NCI-H510A treated with DMSO at 0.1 percent for 48 hours (cell line): ENCODE measurements at places on chromosomes 7 and 10.
A peak's percentile ranks its signal among the peaks of the same experiment; 100 is the strongest.

DNA sequence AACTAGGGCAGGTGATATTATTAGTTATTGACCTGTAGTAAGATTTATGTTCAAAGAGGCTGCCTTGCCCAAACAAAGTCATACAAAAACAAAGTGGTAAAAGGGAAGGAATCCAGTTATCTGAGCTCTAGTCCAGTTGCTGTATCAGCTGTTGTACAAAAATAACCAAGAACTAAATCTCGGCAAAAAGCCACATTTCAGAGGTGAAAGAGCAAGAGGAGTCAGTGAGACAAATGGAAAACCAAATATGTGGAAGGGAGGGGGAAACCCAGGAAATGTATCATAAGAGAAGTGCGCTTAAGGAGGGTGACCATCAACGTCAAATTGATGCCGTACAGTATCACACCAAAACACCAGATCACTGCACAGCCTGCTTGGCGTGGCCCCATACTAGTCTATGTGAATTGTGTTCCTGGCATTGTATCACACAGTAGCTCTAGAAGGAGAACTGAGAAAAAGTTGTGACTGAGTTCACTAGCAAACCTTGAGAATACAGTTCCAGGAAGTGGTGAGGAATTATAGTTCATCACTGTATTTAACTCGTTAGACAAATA is 6.4 kb downstream of the AGBL3 start:
- no peak for DNase-seq

DNA sequence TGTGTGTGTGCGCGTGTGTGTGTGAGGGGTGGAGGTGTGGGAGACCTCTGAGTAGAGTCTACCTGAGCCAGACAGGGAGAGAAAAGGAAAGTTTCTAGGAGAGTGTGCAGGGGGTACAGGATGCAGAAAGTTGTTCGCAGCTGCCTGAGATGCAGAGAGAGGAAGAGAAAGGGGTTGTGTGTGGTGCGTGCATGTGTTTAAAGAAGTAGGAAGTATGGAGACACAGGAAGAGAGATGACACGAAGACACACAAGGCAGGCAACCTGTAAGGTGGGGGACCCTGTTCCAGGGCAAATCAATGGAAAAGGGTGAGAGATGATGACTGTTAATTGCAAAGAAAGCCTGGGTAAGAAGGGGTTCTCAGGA is 52.2 kb downstream of the C10orf105 start:
- DNase-seq = no peak

GRCh38 chr10:86313621-86314041 is 53.0 kb downstream of the GRID1 start:
- DNase-seq = no peak

DNA sequence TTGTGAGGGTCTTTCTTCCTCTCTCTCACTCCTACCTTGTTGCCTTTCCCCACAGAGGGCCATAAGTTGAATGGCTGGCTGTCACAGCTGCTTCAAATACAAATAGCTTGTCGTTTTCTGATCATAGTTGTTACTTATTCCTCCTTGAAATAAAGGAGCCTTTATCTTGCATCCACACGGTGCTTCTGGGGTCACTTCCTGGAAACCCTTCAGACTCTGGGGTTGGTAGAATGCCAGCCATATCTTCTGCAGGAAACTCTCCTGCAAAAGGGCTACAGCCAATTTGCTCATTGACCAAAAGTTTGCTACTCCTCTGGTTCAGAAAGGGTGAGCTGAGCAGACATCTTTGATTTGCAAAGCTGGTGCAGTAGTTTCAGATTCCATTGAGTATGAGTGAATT is 70.4 kb downstream of the FAM185A start:
- DNase-seq = no peak

- peak; percentile 71 for DNase-seq
Measured at GRCh38 chr7:158842486-158842885, 13.2 kb upstream of the ESYT2 start.

DNA sequence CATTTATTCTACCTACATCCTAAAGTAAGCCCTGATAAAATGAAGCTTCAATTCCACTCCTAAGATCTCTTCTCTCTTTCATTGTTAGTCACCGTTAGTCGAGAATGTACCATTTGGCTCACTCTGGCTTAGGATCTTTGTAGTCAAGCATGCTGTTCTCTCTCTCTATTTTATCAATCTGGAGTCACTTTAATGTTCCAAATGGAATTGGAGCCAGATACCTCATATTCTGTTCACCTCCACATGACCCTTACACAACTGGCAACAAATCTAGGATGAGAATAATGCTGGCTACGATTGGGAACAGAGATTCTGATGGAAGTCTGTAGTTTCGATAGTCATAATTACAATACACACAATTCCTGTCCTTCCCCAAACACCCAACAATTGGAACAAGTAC is 213.7 kb downstream of the TWIST1 start:
- DNase-seq = no peak

- DNase-seq = no peak
Measured at GRCh38 chr10:64394744-64395143, 873.5 kb downstream of the REEP3 start.

DNA sequence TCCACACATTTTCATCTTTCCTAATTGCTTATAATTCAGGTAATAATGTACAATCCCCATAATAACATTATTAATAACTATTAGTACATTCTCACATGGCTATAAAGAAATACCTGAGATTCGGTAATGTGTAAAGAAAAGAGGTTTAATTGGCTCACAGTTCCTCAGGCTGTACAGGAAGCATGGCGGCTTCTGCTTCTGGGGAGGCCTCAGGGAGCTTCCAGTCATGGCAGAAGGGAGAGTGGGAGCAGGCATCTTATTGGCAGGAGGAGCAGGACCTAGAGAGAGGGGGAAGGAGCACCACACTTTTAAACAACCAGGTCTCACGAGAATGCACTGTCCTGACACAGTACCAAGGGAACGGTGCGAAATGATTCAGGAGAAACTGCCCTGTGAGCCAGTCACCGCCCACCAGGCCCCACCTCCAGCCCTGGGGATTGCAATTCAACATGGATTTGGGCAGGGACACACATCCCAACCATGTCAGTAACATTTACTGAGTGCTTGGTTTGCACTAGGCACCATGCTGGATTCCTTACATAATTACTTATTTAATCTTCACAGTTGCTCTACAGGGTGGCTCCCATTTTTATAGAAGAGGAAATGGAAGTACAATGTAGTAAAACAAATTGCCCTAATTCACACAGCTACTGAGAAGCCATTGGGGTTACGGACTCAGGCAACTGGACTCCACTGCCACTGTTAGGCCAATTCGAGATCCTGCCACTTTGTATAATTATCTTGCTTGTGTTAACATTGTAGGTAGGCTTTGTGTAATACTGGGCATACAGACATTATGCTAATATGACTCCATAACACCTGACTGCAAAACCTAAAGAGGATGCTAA is 8.7 kb upstream of the ESYT2 start:
- peak; percentile 40 for DNase-seq

DNA sequence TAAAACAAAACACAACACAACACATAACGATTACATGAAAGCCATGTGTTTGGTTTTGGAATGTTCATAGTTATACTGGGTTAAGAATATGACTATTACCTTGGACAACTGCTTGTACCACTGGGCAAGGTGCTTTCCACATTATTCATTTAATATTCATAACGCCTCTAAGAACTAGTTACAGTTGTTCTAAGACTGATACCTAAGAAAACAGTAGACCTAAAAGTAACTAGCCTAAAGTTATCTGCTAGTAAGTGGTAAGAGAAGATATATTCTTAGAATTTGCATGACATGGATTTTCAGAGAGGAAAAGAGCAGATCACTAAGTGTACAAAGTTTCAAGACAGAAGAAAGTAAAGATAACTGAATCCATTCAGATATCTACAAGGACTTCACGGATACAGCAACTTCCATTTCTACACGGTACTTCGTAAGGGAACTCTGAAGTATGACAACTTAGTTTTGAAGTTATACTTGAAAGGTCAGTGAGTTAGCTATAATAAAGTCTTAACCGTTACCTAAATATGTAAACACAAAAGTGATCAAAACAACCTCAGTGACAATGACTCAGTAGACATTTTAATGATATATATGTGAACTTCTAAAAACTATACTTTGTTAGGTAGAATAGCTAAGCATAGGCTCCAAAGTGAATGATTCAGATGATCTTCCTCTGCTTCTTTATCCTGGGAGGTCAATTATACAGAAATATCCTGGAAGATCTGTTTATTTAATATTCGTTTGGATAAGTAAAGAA is 65.1 kb downstream of the MINDY3 start:
- no peak for DNase-seq

GRCh38 chr10:92740762-92741161 is 51.0 kb downstream of the HHEX start:
- no peak for DNase-seq

DNA sequence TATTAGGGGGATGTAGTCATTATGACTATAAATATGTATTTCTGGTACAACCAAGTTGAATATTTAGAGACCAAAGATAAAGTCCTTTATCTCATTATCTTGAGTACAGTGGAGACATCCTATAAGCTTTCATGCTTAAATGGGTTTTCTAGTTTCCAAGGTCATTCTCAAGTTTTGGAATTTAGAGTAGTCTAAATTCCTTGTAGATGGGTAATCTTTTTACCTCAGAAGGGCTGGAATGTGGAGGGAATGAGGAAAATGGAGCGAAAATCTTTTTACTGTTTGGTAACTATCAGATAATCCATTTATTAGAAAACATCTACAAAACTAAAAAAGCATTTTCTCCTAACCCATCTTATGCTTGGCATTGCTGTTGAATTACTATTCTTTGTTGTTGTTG is 181.3 kb downstream of the RNF133 start:
- DNase-seq = no peak

DNA sequence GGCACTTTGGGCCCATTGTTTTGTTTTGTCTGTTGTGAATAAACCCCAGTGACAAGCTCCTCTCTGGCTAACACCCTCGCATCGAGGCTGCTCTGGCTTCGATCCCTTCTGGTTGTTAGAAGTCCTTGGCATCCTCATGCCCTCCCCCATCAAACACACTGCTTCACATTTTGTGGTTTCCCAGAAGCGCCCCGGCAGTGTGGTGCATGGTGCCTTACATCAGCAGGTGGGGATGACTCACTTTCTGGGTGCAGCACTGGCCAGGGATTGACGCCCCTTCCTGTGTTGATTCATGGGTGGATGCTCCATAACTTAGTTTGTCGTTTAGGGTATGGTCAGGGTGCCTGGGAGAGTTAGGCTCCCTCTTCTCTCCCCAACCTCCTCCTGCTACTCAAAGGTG is 51.4 kb downstream of the PLPP4 start:
- DNase-seq = no peak

- DNase-seq = no peak
Measured at GRCh38 chr7:88015309-88015708, 81.3 kb downstream of the ADAM22 start.
